Activated T-cell treated with anti-CD3 and anti-CD28 coated beads for 48 hours (primary cell): ENCODE measurements at places on chromosomes 1 and 21.

- DNase-seq, result no peak
Observed at GRCh38 chr1:35379317-35380000, 111.0 kb downstream of the ZMYM4 start.

GRCh38 chr1:167720965-167721616 is 691 bp upstream of the MPZL1 start:
- no peak for DNase-seq

DNA sequence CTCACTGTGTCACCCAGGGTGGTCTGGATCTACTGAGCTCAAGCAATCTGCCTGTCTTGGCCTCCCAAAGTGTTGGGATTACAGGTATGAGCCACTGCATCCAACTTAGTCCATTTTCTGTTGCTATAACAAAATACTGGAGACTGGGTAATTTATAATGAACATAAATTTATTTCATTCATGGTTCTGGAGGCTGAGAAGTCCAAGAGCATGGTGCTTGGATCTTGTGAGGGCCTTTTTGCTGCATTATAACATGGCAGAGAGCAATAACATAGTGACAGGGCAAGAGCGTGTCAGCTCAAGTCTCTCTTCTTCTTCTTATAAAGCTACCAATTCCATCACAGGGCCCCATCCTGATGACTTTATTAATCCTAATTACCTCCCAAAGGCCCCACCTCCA is 3.6 kb upstream of the KIF2C start:
- DNase-seq, result no peak

DNA sequence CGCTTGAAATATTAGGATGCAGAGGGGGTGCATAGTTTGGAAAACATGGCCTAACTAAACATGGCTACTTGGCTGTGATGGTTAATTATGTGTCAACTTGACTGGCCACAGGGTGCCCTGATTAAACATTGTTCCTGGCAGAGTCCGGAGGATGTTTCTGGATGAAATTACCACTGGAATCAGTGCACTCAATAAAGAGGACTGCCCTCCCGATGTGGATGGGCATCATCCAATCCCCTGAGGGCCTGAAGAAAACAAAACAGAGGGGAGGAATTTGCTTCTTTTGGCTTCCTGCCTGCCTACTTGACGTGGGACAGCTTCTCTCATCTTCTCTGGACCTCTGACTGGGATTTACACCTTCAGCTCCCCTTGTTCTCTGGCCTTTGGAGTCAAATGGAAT is 79.1 kb upstream of the KCNE2 start:
- no peak for DNase-seq

GRCh38 chr1:18581420-18581880 is 49.2 kb upstream of the PAX7 start:
- DNase-seq, result peak; percentile 49

- DNase-seq, result peak; percentile 54
Observed at GRCh38 chr1:86774305-86775295, 70.2 kb downstream of the SH3GLB1 start.

GRCh38 chr1:185045814-185046492 is 595 bp downstream of the RNF2 start:
- DNase-seq, result peak; percentile 33

DNA sequence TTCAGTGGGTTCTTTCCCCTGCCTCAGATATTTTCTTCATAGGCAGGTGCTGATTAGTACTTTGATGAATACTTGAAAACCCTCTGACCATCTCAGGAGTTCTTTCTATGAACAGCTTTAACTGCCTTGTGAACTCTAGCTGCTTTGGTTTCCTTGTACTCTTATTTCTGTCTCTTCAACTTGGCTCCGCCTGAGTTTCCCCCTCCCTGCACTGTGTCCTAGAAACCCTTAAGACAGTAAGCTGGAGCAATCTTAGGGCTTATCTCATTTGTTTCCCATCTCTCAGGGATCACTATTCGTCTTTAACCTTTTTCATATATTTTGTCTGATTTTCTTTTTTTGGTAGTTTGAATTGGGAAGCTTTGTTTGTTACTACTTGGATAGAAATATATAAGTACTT is 99.1 kb downstream of the PKN2 start:
- no peak for DNase-seq

DNA sequence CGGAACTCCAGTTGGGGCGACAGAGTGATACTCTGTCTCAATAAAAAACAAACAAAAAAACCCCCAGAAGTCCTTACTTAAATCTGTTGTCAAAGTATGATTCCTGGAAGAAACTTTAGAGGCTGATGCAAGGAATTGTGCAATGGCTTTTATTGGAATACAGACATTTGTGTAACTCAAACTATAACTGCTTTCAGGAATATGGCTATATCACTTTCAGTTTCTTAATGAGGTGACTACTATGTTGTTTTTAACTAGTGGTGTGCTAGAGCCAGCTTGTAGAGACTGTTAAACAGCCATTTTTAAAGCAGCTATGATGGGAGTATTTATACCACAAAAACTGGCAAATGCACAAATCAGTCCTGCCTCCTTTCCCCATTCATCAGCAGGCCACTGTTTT is 22.7 kb upstream of the DNAJC28 start:
- DNase-seq, result no peak

DNA sequence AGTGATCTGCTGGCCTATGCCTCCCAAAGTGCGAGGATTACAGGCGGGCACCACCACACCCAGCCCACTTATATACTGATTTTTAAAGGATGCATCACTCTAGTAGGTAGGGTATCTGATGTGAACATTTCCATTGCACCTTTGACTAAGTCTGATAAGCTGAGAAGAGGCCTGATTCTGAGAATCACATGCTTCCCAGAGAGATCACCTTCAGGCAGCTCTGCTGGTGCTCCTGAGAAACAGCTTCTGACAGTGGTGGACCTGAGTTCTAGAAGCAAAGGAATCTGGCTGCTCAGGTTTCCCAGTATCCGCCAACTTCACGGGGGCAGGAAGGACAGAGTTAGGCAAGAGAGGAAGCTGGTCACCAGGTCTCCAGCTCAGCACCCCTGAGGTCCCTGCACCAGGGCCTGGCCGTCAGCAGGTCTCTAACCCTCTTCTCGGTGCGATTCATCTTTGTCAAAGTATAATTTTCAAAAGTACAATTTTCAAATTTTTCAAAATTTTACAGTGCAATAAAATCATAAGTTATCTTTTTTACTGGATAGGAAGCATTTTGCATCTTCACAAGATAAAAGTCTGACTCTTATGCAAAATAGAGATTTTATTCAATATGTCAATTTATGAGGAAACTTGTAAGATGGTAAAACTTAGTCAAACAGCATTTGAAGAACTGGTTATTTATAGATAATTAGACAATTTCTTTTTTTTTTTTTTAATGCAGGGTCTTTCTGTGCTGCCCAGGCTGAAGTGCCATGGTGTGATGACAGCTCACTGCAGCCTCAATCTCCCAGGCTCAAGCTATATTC is 25.8 kb upstream of the MPZL1 start:
- DNase-seq, result no peak

GRCh38 chr1:245322673-245323072 is 167.9 kb downstream of the KIF26B start:
- DNase-seq, result no peak

- DNase-seq, result no peak
Observed at GRCh38 chr1:92862605-92863004, 30.8 kb downstream of the RPL5 start.

- no peak for DNase-seq
Observed at GRCh38 chr21:36910581-36911307, 55.7 kb downstream of the HLCS start.

- no peak for DNase-seq
Observed at GRCh38 chr1:236983818-236984217, 20.4 kb downstream of the MT1HL1 start.

DNA sequence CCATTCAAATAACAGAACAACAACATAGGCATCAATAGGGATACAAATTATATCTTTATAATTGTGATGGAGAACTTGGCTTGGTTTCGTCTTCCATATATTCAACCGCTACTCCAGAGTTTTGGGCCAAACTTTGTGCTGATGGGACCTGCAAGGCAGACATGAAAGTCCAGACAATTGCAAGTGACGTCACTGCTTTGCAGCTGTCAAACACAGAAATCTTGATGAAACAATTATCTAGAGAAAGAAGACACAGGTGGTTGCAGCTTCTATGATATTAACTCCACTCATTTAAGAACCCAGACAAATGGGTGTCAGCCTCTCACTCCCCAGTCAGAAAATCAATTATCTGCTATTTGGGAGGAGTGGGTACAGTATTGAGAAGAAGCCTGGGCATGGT is 390.6 kb downstream of the NUF2 start:
- no peak for DNase-seq

- no peak for DNase-seq
Observed at GRCh38 chr1:35369922-35370671, 101.6 kb downstream of the ZMYM4 start.

DNA sequence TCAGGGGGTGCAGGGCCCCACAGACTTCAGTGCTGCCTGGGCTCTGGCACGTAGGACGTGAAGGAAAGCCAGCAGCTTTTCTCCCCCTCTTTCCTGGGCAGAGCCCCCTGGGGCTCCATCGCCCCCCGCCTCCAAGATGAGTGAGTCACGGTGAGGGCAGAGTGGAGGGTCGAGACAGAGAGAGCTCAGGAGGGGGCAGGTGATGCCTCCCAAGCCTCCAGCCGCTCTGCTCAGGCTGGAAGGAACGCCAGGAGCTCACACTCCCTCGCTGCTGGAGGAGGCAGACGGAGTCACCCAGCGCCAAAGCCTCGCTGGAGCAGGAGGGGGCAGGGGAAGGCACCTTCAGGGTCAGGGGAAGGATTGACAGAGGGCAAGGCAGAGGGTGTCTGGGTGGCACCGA is 119.5 kb downstream of the CASZ1 start:
- DNase-seq, result no peak

GRCh38 chr1:87403061-87403820 is 74.6 kb downstream of the LMO4 start:
- DNase-seq, result no peak

DNA sequence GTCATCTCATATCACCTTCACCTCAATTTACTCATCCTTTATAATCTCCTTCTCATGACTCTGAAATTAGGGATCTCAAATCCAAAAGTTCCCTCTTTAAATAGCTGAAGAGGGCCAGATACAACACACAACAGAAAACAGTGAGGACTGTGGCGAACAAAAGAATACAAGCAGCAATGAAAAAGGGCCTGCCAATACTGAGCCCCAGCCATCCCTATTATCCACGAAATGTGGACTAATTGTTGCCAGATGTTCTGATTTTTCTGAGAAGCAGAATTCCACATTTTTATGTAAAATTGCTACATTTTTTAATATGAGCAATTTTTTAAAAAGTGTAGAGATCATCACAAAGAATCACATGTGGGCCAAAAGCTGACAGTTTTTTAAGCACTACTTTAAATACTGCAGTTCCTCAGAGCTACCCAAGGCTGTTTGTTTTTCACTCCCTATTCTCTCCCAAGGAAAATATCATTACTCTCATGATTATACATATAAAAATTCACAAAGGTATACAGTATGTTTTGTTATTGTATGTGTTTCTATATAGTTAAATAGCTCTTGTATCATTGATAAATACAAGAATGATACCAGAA is 90.0 kb downstream of the ASH1L start:
- DNase-seq, result no peak

GRCh38 chr1:29547300-29547699 is 311.0 kb downstream of the PTPRU start:
- DNase-seq, result no peak

- DNase-seq, result peak; percentile 65
Observed at GRCh38 chr1:28091043-28091781, 2.8 kb upstream of the EYA3 start.
